ENCODE measurements at places on chromosomes 5 and 9.

DNA sequence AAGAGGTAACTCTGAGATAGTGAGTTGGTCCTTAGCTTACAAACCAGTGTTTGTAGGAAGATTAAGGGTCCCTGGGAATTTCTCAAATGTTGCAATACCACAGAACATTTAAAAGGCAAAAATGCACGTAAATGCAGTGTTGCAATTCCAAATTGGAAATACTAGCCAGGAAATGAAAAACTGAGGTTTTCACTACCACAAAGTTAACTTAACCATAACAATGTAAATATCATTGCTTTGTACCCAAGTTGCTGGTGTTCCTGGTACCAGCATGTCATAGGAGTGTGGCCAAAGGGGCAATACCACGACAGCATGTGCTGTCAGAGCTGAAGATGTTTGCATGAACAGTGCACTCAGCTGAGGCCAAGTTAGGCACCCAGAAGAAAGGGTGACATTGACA, 382.9 kb downstream of the GLIS3 start:
- DNase-seq = no peak

DNA sequence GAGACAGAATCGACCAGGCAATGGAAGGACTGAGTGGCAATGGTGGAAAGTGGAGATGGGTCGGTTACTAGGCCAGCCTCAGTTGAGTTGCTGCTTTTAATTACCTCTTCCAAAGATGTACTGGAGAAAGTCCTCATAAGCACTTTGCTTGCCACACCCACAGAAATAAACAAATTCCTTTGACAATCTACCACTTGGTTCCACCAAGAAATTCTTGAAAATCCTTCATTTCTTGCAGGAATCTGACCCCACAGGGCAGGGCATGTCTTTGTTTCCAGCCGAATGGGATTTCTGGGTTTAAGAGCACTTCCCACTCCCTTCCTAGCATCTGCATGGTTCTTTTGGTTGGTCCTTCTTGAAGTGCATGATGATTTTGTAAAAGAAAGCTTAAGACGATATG, 54.5 kb downstream of the ADAMTS12 start:
- DNase-seq = no peak

GRCh38 chr5:55621229-55621628, 86.5 kb upstream of the PLPP1 start:
- no peak for DNase-seq

GRCh38 chr5:33817301-33817700, 74.5 kb downstream of the ADAMTS12 start:
- no peak for DNase-seq

- DNase-seq = no peak
These were observed 418.7 kb upstream of the WWC1 start for GRCh38 chr5:167872791-167873190.

DNA sequence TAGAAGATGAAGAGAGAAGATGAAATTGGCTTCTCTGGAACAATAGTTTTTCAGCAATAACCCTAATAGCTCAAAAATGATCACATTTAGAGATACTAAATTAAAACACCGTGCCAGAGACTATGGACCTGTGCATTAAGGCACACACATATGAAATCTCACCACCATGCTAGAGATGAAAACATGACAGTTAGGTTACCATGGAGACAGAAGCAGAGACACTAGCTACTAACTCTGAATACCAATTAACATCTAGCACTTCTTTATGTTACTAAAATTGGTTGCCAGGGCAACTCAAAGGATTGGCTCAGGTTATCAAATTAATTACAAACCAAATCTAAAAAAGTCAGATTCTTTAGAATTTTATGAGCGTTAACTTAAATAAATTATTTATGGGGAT, 337.7 kb downstream of the PLK2 start:
- no peak for DNase-seq

DNA sequence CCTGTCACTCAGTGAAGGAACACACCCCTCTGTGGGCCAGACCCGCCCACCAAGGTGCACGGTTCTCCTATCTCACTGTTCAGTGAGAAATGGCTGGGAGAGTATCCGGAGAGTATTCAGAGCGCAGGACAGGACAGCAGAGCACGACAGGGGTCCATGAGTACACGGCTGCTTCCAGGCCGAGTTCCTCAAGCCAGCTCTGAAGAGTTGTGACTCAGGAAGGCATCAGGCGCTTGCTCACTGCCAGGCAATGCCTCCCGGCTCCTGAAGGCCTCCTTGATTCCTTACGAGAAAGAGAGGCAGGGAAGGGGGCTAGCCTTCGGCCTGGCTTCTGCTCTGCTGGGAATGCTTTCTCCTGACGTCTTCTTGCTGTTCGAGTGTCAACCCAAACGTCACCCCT, 132.1 kb upstream of the PPP1R26 start:
- DNase-seq = no peak

- no peak for DNase-seq
These were observed 49.5 kb downstream of the APBA1 start for GRCh38 chr9:69622676-69623075.

DNA sequence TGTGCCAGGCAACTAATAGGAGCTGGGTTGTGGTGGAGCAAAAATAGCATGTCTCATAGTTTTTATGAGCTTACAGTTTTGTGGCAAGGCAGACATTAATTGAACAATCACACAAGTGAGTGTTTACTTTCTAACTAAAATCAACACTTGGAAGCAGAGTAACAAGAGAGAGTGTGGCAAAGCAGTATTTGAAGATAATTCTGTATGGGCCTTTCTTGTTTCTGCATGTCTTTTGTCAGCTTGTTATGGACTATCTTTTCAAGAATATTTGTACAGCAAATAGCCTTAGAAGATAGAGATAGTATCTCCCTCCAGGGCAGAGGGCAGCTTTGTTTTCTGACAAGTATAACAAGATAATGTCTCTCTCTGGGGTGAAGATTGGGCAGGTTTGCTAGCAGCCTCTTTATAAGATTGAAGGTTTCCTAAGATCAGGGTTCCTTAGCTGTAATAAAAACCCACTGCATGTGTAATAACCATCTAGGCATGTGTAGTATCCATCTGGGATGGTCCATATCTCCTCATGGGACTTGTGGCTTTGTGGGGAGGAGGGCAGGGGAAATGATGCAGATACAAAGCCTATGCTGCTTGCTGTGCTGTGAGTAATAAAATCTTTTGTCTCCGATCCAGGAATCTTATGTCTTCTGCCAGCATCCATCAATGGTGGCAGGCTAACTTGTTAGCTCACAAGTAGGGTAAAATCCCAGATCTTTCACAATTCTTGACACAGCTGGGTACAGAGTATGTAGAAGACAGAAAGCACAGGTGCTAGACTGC, 479.9 kb downstream of the KDM4C start:
- no peak for DNase-seq

- DNase-seq = no peak
These were observed 41.3 kb downstream of the CAST start for GRCh38 chr5:96703384-96703920.

GRCh38 chr9:105557804-105558610, at the start of gene FKTN:
Gene FKTN (plus strand): TSS chr9:105558131. CDS start chr9:105575033, 16,902 bp downstream.
- DNase-seq = peak; percentile 84

GRCh38 chr5:59264639-59265245, 628.8 kb downstream of the PDE4D start:
- no peak for DNase-seq

GRCh38 chr9:136875155-136875554, 9.0 kb upstream of the EDF1 start:
- no peak for DNase-seq

DNA sequence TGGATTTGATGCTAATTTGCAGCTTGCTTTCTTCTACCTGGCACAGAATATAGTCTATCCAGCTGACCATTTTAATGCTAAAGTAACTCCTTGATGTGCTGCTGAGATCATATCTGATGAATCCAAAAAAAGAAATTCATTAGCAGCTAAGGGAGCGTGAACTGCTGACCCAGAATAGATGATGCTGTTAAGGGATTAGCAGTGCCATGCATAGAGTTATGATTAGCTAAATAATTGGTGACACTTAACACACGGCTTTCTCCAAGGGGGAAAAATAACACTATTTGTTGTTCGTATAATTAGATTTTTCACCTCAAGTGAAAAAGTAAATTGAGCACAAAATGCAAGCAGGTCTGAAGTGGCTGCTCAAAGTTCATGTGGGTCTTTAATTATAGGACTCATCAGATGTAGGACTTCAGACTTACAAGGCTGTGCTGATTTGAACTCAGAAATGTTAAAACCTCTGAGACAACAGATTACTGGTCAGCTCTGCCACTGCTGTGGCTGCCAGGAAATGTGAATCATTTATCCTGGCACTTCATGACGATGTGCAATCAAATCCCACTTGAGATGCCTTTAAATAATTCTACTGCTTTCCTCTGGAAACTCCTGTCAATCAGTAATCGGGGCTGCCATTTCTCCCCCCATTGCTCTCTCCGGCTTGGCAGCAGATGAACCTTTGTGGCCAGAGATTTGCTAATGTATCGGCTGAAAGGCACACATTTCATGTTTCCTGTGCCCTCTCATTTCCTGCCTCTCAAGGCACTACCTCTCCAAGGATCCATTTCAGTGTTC, 291.6 kb upstream of the C9orf72 start:
- no peak for DNase-seq

DNA sequence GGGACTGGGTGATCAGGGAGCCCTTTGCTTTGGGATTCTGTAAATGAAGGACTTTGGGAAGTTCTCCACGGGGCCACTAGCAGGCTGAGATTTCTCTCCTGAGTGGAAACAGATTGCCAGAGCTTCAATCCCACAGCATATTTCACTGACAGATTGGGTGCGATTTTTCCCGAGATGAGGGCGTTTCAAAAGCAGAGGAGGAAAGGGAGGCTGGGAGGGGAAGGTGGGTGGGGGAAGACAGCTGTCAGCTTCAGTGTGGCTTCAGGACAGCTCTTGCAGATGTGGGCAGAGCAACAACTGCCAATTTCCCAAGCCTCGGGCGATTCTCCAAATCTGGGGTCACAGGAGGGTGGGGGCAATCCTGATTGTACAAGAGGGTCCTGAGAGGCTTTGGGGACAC, 258.5 kb upstream of the ADRA1B start:
- no peak for DNase-seq

- DNase-seq = no peak
These were observed 71.3 kb downstream of the INSL6 start for GRCh38 chr9:5113994-5114748.

DNA sequence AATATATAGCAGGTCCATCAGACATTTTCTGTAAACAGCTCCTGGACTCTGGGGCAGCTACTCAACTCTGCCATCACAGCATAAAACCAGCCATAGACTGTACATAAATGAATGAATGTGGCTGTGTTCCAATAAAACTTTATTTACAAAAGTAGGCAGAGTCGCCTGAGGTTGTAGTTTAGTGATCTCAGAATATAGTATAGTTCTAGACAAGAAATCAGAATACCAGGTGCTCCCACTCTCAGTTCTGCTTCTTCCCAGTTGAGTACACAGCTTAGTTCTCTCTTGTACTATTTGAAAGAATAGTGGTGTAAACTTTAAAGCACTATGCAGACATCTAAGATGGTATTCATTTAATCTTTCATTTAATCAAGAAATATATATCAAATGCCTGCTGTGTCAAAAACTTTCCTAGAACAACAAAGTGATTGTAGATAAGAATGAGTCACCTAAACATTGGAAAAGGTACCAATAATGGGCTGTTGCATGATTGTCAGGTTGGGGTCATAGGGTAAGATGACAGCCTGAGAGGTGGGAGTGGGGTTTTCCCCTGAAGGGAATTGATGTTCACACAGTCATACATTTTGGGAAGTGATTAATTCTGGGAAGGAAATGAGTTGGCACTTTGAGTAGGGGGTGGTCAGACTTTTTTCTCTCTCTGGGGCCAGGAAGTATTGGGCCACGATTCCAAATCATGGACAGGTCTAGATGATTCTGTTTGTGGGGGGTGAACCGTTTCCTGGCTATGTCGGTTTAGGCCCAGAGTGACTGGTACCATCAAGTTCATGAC, 37.0 kb downstream of the TNFSF8 start:
- no peak for DNase-seq

DNA sequence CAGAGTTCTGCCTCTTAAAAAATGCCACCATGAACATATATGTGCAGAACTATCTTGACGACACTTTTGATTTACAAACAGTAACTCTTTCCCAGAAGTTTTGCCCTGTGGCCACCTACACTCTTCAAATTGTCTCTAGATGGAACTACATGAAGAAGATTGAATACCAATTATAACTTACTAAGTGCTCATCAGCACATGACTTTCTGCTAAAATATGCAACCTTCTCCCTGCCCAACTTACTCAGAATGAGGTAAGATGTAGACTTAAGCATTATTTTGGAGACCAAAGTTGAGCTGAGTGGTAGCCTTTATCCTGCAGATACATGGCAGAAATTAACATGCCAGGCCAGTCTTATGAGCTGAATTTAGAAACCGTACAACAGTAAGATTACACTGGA, 105.4 kb downstream of the SEMA5A start:
- DNase-seq = no peak

DNA sequence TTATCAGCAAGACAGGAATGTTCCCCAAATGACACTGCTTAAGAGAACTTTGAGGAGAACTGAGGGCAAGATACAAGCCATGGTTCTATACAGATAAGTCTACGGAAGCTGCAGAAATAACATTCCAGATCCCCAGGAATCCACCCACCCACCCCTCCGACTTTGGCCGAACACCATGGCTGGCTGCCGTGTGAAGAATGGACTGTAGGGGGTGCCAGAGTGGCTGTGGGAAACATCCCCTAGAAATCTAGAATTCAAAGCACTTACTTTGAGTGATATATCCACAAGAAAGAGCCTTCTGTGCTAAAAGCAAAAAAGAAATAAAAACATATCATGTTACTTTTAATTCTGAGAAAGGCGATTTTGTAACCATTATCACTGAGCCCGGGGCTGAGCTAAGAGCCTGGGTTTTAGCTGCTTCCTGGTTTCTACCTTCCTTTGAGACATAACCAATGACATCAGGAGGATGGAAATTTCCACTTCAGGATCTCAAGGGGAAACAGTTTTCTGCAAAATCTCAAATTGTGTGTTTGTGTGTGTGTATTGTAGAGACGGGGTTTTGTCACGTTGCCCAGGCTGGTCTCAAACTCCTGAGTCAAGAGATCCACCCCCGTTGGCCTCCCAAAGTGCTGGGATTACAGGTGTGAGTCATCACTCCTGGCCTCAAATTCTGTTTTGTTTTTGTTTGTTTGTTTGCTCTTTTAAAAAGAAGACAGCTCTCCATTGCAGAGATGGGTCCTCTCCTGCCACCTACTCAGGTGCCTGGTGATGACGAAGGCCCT, 36.4 kb downstream of the GGTA1 start:
- peak; percentile 39 for DNase-seq

DNA sequence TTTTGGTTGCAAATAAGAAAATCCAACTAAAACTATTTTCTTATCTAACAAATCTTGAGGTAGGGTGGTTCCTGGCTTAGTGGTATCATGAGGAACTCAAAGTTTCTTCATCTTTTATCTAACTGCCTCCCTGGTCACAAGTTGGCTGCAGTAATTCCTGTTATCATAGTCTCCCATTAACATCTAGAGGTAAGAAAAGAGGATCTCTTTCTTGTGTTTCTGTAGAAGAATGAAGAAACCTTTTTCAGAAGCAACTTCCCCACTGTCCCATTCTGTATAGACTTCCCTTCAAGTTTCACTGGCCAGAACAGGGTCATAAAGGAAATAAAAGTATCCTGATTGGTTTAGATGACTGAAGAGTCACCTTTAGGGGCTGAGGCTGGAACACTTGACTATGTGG, 81.8 kb upstream of the ELL2 start:
- DNase-seq = no peak

Measured in NT2/D1 (cell line).